ENCODE measurements at places on chromosomes 7 and 10. TPM values are rescaled to one million over a fixed set of nuclear protein-coding genes. Genes with fewer than 3 reads are reported as not detected.

- peaks cover 5% of the 10 kb centered on the region for H3K4me1 ChIP-seq
- H3K27me3 ChIP-seq = no peaks in the 10 kb centered on the region
- peak overlapping the region; percentile 33 for H3K27ac ChIP-seq
- H3K4me3 ChIP-seq = peak overlapping the region; percentile 35
- DNase-seq = no peak
Measured at GRCh38 chr10:15083674-15084501, 4.7 kb downstream of the ACBD7 start.

The UPK3BL1 gene
- 2.8 TPM for total RNA-seq

DNA sequence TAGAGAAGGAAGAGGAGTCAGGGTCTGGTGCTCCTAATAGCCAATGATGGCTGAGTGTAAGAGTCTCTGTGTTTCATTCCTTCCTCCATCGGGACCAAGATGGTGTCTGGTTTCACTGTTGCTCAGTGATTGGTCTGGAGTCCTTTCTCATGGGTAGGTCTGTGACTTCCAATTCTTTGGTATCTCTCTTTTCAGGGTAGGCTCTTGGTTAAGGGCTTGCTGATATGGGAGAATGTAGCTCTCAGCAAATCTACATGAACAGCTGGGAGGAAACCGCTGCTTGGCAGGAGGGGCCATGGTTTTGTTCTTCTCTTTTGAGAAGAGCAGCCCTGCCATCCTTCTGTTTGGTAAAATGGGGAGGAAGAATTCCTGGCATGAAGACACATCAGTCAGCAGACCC is 209.1 kb upstream of the PODXL start:
- no peak for DNase-seq
- no peaks in the 10 kb centered on the region for H3K36me3 ChIP-seq
- H3K4me3 ChIP-seq = no peak overlapping the region
- H3K27ac ChIP-seq = no peak overlapping the region
- peaks cover 1% of the 10 kb centered on the region for H3K27me3 ChIP-seq

- no peak overlapping the region for H3K27ac ChIP-seq
- H3K4me3 ChIP-seq = no peak overlapping the region
- peaks cover 5% of the 10 kb centered on the region for H3K36me3 ChIP-seq
- H3K4me1 ChIP-seq = no peaks in the 10 kb centered on the region
- no peak for DNase-seq
Measured at GRCh38 chr10:132729810-132730572, 56.0 kb downstream of the NKX6-2 start.

DNA sequence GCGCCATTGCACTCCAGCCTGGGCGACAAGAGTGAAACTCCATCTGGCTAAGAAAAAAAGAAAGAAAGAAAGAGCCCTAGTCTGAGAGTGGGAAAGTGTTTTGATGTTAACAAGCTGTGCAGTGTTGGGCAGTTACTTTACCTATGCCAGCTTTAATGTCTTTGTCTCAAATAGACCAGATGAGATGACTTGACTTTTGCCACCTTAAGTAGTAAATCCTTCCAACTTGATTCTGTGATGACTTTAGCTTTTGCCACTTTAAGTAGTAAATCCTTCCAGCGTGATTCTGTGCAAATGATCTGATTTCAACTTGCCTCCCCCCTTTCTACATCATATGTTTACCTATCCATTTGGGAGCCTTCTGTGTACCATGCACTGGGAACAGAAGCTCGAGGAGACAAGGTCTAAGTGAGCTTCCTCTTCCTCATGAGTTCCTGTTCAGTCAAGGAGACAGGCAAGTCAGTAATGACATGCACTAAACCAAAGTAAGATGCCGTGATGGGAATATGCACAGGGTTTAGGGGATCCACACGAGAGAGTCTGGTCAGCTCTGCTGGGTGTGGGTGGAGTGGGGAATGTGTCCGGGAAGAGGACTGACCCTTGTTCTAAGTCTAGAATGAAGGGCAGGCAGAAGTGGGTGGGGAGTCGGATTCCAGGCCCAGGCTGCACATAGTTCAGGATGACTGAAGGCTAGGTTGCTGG is 17.2 kb downstream of the INPP5F start:
- peak; percentile 51 for DNase-seq
- H3K4me1 ChIP-seq = peaks cover 3% of the 10 kb centered on the region
- no peaks in the 10 kb centered on the region for H3K27me3 ChIP-seq
- no peak overlapping the region for H3K4me3 ChIP-seq

DNA sequence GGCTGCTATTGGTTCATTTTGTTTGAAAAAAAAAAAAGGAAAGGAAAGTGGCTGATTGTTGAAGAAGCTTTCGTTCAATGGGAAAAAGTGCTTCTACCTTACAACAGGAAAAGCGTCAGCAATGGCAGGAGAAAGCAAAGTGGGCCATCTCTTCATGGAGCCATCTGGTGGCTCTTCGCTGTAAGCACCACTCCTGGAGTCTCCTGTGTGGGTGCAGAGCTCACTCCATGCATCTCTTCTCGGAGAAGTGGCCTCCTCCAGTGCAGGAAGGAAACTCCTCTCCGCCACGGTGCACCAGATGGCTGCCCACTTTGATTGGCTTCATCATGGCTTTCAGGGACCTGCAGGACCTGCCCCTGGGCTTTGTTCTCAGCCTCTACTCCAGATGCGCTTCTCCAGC is 250.9 kb downstream of the PTEN start:
- no peaks in the 10 kb centered on the region for H3K36me3 ChIP-seq
- peaks cover 23% of the 10 kb centered on the region for H3K4me1 ChIP-seq
- H3K27me3 ChIP-seq = no peaks in the 10 kb centered on the region
- peak; percentile 25 for DNase-seq
- no peak overlapping the region for H3K27ac ChIP-seq

The POT1 gene
- 30.6 TPM for total RNA-seq

- H3K4me1 ChIP-seq = no peaks in the 10 kb centered on the region
- H3K27me3 ChIP-seq = no peaks in the 10 kb centered on the region
- no peak for DNase-seq
- no peaks in the 10 kb centered on the region for H3K36me3 ChIP-seq
- H3K27ac ChIP-seq = no peak overlapping the region
Measured at GRCh38 chr7:116698930-116699721, 27.1 kb downstream of the MET start.
